Amniotic stem cell (primary cell): ENCODE measurements at places on chromosomes 7 and 10.
A peak's percentile ranks its signal among the peaks of the same experiment; 100 is the strongest.

DNA sequence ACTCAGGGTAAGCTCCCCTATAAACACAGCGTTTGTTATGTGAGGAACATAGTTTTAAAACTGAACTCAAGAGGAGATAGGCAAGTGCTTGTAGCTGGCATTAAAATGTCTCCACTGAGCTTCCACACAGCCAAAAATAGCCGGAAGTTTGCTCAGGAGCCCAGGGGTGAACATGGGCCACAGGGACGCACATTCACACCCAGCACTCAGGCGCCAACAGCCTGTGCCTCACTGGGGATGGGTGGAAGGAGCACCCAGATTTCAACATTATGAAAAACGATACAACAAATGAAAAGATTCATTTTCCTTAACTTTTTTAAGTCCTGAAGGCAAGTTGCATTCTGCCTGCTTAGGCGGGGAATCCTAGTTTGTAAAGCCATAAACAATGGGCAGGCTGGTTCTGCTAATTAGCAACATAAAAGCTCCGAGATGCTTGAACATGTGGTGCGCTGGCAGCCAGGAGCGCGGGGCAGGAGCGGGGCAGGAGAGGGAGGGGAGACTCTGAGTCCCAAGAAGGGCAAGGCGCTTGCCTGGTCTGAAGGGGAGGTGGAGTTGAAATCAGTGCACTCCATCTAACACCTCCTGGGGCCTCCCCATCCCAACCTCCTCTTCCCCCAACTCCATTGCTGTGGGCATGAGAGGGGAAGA, 235.9 kb downstream of the COBL start:
- DNase-seq = no peak

GRCh38 chr7:91633013-91633441, 247.5 kb downstream of the MTERF1 start:
- DNase-seq = no peak

GRCh38 chr10:33612551-33612950, 278.1 kb upstream of the NRP1 start:
- no peak for DNase-seq

DNA sequence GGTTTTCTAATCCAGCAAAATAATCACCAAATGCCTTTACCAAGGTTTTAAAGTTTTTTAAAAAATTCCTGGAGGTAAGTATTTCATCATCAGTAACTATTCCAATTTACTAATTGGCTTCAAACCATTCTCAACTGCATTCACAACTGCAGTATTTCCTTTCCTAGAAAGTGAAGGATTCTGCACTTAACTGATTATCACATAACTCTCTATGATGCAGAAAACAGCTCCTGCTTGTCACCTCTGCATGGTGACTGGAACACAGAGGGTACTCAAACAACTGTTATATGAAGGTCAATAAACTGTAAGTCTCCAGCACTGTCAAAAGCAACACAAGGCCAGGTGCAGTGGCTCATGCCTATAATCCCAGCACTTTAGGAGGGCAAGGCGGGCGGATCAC, 42.6 kb downstream of the SRPK2 start:
- DNase-seq = no peak

- no peak for DNase-seq
Observed at GRCh38 chr7:40899636-40900507, 765.1 kb downstream of the SUGCT start.

DNA sequence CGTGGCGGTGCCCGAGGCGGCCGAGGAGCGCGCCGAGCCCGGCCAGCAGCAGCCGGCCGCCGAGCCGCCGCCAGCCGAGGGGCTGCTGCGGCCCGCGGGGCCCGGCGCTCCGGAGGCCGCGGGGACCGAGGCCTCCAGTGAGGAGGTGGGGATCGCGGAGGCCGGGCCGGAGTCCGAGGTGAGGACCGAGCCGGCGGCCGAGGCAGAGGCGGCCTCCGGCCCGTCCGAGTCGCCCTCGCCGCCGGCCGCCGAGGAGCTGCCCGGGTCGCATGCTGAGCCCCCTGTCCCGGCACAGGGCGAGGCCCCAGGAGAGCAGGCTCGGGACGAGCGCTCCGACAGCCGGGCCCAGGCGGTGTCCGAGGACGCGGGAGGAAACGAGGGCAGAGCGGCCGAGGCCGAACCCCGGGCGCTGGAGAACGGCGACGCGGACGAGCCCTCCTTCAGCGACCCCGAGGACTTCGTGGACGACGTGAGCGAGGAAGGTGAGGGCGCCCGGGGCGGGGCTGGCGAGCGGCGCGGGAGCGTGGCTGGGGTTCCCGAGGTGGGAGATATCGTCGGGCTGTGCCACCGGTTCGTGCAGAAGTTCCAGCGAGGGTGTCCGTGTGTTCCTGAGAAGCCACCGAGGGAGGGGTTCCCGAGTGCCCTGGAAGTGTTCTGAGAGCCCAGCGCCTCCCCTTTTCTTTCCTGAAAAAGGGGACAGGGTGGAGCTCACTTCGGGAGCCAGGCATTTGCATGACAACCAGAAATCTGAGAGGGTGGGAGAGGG, 495 bp downstream of the EIF3B start:
- no peak for DNase-seq

- no peak for DNase-seq
Observed at GRCh38 chr10:31836569-31837406, 91.8 kb downstream of the ARHGAP12 start.

- peak; percentile 4 for DNase-seq
Observed at GRCh38 chr10:15898046-15898445, 37.7 kb upstream of the MINDY3 start.

- DNase-seq = no peak
Observed at GRCh38 chr10:62053860-62054259, 152.4 kb downstream of the ARID5B start.

DNA sequence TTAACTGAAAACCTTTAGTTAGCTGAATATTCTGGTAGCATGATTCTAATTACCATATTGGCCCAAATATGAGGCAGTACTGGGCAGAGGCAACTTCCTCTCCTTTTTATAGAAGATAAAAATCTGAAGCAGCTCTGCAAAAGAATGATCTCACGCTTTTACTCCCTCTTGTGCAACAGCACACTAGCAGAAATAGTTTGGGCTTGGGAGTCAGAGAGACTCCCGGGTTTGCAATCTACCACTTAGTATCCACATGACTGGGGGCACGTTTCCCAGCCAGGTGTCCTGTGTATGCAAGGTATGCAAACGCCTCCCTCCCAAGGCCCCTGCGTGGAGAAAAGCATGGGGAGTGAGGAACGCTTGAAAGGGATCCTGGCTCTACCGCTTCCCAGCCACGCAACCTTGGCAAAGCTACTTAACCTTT, 47.2 kb upstream of the RHEB start:
- DNase-seq = peak; percentile 19
